Activated naive CD4-positive, alpha-beta T cell treated with anti-CD3 and anti-CD28 coated beads, Interleukin-2, amount 50 U/mL, for 72 hours (primary cell): ENCODE measurements at places on chromosomes 3 and 15. TPM values are rescaled to one million over a fixed set of nuclear protein-coding genes. Genes with fewer than 3 reads are reported as not detected.

The LDHAL6B gene
- not detected for total RNA-seq

The TERC gene
- total RNA-seq = 8.5 TPM

DNA sequence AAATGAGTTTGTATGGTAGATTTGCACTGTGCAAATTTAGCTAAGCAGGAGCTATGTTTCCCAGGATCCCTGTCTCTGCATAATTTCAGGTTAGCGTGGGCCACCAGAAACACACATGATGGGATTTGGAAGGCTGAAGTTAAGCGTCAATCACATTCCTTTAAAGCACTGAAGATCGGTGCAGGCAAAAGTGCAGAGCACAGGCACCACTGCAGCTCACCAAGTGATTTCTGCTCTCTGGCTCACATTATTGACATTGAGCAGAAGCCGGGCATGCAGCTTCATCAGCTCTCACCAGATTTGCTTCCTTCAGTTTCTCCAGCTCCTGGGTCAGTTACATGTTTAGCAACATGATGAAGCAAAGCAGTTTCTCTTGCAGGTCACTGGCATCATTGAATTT, 256.4 kb upstream of the TGFBR2 start:
- DNase-seq = no peak

DNA sequence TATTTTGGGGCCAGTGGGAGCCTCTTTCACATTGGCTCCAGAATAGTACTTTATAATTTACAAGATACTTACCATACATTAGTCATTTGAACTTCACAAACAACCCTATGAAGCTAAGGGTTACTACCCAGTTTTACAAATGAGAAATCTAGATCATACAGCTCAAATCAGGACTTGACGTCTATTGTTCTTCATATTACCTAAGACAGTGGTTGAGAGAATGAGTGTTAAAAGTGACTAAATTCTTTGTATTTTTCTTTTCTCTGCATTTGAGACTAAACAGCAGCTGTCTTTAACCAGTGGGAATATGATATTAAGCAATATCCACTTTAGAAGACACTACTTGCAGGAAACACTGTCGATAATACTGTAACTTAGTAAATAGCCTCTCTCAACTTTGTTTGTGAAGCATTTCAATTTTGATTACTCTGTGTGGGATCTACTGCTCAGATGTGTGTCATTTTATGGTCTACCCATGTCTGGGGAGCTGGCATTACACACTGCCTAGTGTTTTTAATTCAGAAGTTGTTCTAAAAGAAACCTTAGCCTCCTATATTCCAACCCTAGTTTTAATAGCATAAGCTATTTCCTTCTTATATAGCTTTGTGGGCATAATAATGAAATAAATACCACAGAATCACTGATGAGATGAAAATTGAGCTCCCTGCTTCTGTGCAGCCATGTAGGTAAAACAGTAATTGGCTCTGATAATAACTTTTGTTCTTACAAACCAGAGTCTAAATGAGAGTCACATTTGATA, 45.9 kb downstream of the IQCH start:
- DNase-seq = no peak

DNA sequence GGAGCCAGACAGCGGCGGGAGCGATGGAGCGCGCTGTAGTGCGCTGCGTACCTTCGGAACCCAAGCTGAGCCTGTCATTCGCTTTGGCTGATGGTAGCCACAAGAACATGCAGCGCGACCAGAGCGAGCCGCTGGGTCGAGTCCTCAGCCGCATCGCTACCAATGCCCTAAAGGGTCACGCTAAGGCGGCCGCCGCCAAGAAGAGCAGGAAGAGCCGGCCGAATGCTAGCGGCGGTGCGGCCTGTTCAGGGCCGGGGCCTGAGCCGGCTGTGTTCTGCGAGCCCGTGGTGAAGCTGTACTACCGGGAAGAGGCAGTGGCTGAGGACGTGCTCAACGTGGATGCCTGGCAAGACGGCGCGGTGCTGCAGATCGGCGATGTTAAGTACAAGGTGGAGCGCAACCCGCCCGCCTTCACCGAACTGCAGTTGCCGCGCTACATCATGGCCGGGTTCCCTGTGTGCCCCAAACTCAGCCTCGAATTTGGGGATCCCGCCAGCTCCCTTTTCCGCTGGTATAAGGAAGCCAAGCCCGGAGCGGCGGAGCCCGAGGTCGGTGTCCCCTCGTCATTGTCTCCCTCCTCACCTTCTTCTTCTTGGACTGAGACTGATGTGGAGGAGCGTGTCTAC, 498 bp downstream of the PDE12 start:
- peak; percentile 65 for DNase-seq

DNA sequence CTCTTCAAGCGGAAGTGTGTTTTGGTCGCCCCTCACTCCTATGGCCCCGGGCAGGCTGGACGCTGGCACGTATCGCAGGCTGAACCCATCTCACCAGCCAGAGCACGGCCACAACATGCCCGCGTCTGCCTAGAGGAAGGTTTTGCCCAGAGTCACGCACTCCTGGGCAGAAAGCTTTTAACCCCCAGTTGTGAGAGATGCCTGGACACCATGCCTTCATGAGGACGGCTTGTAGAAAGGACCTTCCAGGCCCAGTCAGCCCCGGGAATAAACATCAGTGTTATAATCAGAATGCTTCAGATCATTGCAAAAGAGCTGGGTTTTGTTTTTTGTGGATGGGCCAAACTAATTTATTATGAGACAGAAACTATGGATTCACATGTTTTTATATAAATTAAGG, 16.5 kb downstream of the CYFIP1 start:
- no peak for DNase-seq

DNA sequence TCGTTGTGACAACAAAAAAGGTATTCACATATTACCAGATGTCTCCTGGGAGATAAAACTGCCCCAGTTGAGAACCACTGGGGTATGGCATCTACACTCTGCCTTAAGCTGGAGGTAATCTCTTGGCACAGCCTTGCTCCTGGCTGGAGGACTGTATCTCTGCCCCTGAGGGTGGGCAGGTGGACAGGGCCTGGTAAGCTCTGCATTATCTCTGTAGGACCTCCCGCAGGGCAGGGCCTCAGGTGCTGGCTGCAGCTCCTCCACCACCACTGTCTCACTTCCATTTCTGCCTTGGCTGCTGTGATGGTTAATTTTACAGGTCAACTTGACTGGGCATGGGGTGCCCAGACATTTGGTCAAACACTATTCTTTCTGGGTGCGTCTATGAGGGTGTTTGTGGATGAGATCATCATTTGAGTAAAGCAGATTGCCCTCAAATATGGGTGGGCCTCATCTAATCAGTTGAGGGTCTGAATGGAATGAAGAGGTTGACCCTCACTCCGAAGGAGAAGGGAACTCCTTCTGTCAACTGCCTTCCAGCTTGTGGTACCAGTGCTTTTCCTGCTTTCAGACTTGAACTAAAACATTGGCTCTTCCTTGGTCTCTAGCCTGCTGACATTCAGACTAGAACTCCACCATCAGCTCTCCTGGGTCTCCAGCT, 9.8 kb upstream of the RHCG start:
- DNase-seq = no peak
